NCI-H510A (cell line): ENCODE measurements at places on chromosomes 16 and 17.

- no peak for DNase-seq
Observed at GRCh38 chr17:12536021-12536420, 129.7 kb upstream of the MYOCD start.

GRCh38 chr17:82835766-82836512 lies 3.9 kb downstream of the ZNF750 start:
- peak; percentile 64 for DNase-seq

GRCh38 chr17:63697341-63698286 lies 2.3 kb downstream of the LIMD2 start:
- DNase-seq, result no peak

- DNase-seq, result no peak
Observed at GRCh38 chr17:83125515-83126274, 46.3 kb downstream of the METRNL start.

DNA sequence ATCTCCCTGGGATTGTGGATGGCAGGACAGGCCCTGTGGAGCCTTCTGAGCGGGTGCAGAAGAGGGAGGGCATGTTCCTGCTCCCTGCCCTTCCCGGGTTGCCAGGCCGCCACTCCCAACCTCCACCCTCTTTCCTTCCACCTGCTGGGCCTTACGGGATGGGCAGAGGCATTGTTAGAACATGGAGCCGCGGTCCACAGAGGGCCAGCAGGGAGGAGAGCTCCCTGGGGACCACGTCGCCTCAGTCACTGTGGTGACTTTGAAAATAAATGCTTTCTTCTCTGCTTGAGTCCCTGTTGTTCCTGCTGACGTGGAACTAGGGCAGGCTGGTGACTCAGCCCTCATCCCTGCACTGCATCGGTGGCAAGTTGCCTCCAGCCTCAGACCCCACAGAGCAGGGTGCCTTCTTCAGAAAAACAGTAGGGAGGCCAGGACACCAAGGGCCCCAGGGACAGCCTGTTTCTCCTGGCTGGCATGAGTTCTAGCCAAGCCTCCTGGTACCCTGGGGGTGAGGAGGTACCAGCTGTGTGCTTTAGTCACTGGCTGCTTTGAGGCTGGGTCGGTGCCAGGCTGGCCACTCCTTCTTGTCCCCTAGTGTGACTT lies 224.9 kb downstream of the SEC14L1 start:
- peak; percentile 50 for DNase-seq

- no peak for DNase-seq
Observed at GRCh38 chr17:76527430-76528111, 9.9 kb downstream of the CYGB start.

GRCh38 chr17:6752068-6752909 lies 3.6 kb upstream of the XAF1 start:
- no peak for DNase-seq

GRCh38 chr17:62038248-62038647 lies 26.8 kb downstream of the MED13 start:
- no peak for DNase-seq

- DNase-seq, result peak; percentile 51
Observed at GRCh38 chr16:66406534-66407221, 20.4 kb upstream of the BEAN1 start.

- DNase-seq, result no peak
Observed at GRCh38 chr16:89145406-89146161, 26.0 kb upstream of the CDH15 start.

GRCh38 chr16:89383095-89384003 lies 107.0 kb downstream of the ANKRD11 start:
- DNase-seq, result peak; percentile 35

DNA sequence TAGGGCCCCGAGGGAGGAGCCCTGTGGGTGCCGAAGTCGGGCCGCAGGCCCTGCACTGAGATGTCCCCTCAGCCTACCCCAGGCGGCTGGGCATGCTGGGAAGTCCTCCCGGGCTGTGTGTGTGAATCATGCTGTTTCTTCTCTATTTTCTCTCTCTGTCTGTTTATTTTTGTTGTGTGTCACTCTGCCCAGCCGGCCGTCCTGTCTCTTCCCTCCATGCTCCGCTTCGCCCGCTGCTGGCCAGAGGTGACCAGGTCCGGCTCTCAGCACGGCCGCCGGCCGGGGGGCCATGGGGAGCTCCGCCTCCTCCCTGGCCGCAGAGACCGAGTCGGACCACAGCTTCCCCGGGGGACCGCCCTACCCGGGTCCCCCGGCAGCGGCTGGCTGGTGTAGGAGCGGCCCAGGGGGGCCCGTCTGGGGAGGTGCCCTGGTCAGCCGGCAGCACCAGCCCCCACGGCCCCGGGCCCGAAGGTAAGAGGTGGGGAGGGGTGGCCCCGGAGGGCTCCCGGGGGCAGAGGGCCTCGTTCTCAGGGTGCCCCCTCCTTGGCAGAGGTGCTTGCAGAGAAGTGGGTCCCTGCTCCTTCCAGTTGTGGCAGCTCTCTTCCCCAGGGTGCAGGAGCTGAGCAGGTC lies 12.5 kb downstream of the CAPN15 start:
- DNase-seq, result no peak
